C1 segment of cervical spinal cord (tissue), 14 donors: ENCODE measurements at places on chromosomes 7 and 10.

DNA sequence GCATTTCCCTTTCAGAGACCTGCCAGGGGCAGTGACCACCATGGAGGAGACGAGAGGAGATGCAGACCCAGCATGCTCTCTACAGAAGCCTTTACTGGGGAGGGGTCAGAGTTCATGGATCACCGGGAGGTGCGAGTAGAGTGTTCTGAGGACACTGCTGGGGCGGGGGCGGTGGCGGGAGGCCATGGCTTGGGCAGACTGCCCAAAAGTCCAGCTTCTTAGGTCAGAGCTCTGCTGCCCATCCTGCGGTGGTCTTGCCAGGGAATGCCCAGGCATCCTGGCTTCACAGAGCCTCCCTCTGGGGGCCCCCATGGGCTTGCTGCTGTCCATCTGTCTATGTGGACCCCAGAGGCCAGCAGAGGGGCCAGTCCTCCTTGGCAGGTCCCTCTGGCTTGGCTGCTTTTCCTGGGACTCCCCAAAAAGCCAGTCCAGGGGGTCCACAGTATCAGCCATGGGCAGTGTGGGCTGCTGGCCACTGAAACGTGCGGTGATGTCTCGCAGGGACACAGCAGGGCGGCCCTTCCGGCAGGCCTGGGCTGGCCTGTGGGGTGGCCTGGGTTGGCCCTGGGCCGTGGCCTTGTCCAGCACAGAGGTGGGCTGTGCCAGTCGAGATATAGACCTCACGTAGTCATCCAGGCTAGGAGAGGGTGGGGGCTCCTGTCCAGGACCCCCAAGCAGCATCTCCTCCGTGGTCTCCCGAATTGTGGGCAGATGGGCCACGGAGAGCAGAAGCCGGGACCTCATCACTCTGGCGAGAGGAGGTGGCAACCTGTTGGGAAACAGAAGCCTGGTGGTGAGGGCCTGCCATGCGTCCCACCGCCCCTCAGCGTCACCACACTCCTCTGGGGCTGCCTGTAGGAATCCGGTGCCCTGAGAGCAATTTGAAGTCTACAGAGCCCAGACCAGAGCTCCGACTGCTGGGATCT lies 1.1 kb downstream of the DEPP1 start:
- no peak for DNase-seq

GRCh38 chr10:22831586-22831985 lies 96.3 kb upstream of the ARMC3 start:
- no peak for DNase-seq

DNA sequence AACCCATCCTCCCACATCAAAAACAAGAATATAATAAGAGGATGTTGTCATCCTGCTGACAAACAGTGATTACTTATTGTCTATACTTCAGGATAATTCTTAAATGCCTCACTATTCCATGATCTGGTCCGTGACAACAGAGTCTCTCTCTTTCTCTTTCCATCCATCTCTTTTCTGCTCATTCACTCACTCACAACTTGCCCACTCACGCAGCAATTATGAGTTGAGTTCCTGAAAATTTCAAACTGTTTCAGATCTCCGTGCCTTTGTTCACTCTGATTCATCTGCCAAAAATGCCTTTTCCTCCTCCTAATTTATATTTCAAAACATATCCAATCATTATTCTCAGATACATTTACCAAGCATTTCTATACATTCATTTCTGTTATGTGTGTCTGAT lies 1.4 kb downstream of the OR6B1 start:
- no peak for DNase-seq

GRCh38 chr7:149735779-149736477 lies 37.5 kb downstream of the ZNF467 start:
- no peak for DNase-seq

- DNase-seq: no peak
Observed at GRCh38 chr7:49255054-49255453, 330.7 kb downstream of the CDC14C start.

DNA sequence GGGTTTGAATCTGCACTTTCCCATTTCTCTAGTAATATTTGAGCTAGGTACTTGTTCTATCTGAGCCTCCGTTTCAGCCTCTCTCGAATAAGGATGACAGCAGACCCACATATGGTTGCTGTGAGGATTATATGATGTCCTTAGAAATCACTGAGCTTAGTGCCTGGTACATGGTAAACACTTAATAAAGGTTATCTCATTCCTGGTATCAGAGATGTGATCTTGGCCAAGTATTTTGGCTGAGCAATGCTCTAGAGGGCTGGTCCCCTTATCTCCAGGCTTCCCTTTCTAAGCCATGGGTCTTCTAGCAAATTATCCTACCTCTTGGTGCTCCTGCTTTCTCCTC lies 407 bp upstream of the MKRN1 start:
- DNase-seq: no peak

DNA sequence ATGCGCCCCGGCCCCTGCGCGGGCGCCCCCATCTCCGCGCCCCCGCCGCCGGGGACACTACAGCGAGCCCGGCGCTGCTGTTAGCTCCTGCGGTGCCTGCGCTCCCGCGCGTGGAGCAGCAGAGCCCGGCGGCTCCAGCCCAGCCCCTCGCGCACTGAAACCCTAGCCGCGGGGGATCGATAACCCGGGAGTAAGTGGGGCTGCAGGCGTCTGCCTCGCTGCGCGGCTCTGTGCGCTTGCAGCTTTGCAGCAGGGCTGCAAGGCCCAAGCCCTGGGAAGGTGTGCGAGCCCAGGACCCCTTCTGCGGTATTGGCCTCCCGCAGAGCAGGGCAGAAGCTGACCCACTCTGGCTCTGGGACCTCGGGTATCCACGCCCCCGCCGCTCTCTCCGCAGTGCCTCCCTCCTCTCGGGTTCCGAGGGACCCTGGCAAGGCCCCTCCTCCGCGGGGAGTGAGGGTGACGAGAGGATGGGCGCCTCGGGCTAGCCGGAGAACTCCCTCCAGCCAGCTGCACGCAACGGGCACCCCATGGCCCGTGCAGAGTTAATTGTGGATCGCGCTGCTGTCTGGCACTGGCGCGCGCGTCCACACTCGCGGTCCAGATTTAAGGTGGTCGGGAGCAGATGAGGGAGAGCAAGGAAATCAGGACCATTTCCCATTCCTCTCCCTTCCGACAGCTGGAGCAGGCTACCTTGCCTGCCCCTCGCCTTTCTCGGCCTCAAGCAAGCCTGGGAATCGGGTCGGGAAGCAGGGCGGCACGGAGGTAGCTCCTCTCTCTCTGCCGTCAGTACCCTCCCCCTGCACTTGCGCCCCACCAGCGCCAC lies 2.1 kb downstream of the SHH start:
- no peak for DNase-seq

- no peak for DNase-seq
Observed at GRCh38 chr10:99280472-99280871, 44.8 kb upstream of the HPSE2 start.

DNA sequence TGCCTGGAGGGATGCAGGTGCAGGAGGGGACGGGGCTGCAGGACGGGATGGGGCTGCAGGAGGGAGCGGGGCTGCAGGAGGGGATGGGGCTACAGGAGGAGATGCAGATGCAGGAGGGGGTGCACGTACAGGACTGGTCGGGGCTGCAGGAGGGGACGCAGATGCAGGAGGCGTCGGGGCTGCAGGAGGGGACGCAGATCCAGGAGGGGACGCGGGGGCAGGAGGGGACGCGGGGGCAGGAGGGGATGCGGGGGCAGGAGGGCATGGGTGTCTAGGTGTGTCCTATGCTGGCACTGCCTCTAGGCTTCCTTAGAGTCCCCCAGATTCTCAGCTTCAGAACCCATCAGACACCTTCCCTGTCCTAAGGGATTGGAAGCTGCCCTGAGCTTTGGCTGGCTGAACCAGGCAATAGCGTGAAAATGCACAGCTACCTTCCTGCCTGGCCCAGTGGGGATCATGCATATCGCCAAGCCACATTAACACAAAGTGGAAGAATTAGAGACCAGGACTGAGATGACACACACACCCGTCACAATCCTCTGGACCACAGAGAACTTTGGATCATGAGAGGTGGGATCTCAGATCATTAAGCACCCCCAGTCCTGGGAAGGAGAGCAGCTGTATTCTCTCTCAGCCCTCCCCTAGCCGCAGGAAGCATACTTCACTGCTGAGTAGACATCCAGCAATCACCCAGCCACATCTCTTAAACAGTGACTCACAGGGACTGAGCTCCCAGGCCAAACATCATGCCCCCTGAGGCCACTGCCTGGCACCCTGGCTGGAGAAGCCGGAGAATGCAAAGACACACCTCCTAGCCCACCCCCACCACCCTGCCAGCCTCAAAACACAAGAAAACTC lies 67.3 kb downstream of the VWA2 start:
- DNase-seq: no peak

- no peak for DNase-seq
Observed at GRCh38 chr10:133282846-133283390, 6.2 kb upstream of the ADAM8 start.

DNA sequence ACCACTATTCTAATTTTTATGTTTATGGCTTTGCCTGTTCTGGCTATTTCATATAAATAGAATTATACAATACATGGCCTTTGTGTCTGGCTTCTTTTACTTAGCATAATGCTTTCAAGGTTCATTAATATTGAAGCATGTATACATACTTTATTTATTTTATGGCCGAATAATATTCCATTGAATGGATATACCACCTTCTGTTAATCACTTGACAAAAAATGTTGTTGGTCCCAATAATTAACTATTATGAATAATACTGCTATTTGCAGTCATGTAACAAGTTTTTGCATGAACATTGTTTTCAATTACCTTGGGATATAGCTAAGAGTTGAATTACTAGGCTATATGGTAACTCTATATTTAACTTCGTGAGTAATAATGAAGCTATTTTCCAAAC lies 767.5 kb downstream of the INHBA start:
- DNase-seq: no peak

DNA sequence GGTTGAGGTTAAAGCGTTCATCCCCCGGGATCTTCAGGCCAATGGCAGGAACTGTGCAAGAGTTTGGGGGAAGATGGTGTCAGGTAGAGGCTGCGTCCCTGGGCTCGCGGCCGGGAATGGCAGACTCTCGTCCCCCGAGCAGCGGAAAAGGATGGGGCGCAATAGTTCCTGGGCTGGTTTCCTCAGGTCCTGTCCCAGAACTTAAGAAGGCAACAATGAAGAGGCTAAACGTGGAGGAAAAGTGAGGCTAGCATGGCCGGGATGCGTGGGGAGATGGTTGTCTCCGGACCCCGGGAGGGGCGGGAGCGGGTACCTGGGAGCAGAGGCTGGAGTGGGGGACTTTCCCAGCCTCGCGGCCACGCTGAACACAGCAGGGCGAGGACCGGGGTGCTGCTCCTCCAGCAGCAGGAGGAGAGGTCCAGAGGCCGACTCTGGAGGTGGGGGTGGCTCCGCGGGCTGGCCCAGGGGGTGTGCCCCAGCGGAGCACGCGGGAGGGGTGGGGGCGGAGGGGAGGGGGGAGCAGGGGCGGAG lies 882 bp downstream of the IRF5 start:
- peak; percentile 39 for DNase-seq

GRCh38 chr7:155141562-155141961 lies 71.4 kb downstream of the HTR5A start:
- no peak for DNase-seq

- DNase-seq: no peak
Observed at GRCh38 chr7:95340491-95340890, 16.2 kb upstream of the PON1 start.

DNA sequence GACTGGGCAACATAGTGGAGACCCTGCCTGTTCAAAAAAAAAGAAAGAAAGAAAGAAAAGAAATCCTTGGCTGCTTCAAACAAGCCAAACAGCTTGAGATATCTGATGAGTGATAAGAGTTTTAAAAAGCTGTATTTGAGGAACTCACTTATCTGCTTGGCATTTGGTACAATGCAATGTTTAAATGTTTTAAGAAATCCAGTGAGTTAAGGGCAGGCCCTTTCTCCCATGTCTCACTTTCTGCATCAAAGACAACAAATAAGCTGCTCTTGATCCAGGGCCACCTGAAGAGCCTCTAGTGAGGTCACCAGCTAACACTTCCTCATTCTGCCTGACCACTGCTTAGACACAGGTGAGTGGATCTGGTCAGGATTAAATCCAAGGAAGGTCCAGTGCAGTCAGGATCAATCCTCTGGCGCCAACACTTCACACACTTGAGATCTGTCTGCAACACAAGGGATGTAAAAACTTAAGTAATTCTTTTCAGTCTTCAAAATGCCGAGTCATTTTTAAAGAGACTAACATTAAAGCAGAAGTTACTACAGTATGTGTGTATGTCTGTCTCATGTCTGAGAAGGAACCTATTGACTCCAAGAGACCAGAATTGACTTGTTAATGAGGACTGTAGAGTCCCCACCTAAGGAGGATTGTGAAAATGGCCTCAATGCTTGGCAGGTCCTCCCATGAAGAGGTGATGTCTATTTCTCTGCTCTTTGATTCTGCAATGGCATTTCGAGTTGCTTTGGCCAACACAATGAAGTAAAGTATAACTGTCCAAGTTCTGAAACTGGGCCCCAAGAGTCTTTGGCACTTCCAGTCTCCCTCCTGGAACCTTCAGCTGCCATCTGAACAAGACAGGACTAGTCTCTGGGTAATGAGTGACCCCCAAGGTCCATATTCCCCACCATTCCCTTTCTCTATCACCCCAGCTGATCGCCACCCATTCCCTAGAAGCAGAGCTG lies 43.1 kb downstream of the CREB3L2 start:
- DNase-seq: no peak

GRCh38 chr7:26293569-26294308 lies 2.1 kb downstream of the SNX10 start:
- no peak for DNase-seq

- DNase-seq: no peak
Observed at GRCh38 chr10:46018453-46019176, 11.8 kb downstream of the NCOA4 start.

DNA sequence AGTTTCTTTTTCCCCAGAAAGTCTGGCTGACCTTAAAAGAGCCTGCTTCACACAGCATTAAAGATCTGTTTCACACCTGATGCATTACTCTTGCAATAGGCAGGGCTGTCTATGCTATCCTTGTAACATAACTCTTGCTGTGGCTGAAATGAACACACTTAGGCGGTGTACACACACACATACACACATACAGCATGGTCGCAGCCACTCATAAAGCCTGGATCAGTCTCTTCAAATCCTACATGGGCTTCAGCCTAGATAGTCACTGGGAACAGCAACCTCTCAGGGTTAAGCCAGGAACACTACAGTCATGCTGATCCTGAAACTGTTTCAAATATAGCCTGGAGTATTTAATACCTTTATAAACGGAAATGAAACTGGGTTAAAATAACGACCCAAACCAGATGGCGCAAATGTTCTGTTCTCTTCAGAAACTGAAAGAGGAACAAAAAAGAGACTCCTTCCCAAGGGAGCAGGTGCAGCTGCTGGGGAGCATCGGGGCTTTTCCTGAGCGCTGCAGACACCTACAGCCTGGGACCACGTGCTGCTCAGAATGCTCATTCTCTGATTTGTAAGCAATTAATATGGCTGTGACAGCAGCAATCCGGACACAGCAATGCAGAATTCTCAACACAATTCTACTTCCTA lies 61.0 kb upstream of the SFMBT2 start:
- no peak for DNase-seq
